ENCODE measurements at places on chromosomes 7 and 10.

- DNase-seq, result peak; percentile 92
Observed at GRCh38 chr7:3300651-3301448, at the start of gene SDK1. Gene SDK1 (plus strand): TSS chr7:3301252. CDS start chr7:3301587, 335 bp downstream.

DNA sequence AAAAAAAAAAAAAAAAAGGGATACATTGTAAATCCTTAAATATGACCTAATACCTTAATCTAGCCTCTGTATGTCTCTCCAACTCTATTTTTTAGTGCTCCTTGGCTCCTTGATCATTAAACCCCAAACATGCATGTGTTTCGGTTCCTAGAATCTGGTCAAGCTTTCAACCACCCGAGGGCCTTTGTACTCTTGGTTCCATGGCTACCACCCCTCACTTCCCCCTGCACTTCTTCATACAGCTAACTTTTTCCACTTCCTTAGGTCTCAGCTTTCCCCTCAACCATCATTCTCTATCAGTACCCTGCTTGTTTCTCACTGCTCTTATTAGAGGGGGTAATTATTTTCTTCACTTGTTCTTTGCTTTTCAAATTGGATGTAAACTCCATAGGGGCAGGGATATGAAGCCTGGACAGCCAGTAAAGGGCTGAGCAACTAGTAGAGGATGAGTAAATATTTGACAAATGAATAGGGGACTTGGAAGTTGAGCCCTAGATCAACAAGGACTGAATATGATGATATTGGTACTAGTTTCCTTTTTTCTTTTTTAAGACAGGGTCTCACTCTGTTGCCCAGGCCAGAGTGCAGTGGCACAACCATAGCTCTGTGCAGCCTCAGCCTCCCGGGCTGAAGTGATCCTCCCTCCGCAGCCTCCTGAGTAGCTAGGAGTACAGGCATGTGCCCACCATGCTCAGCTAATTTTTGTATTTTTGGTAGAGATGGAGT, 4.3 kb upstream of the GDI2 start:
- no peak for DNase-seq

DNA sequence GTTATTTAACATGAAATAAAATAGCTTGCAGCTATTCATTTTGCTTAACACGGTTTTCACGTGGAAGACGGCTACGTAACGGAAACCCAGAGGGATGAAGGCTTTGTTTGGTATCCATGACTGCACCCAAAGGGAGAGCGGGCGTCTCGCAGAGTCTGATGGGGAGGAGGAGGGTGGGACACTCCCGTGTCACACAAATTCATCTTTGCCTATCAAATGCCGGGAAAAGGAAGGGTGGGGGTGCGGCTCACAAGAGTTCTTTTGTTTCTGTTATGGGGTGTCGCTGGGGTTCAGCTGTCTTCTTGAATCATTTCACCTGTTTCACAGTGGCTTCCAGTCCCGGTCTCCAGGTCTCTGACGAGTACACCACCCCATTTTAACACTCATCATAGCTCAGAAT, 108.5 kb downstream of the ZRANB1 start:
- DNase-seq, result no peak

DNA sequence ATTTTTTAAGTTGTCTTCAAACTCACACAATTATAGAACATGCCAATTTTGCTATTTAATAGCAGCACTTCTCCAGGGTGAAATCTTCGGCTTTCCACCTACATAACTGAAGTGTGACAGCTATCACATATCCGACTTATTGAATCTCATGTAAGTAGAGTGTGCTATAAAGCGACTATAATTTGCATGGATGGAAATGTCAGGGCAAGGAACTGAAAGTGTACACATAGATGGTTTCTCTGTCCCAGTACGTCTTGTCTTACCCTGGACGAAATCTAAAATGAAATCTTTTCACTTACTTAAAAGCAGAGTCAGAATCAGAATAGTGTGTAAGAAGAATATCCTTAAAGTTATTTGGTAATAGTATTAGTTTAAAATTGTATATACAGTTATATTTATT, 132.3 kb downstream of the THSD7A start:
- no peak for DNase-seq

All from iPS-NIHi11 (cell line).